Astrocyte (in vitro differentiated cells and primary cell): ENCODE measurements at places on chromosomes 6 and 20. TPM values are rescaled to one million over a fixed set of nuclear protein-coding genes. Genes with fewer than 3 reads are reported as not detected.

GRCh38 chr20:48007351-48007750 lies 222.1 kb upstream of the SULF2 start:
- no peak for DNase-seq

TPD52L1 gene
- total RNA-seq, result 32.4 and 32.8 TPM in 2 replicates

FAM162B gene
- total RNA-seq, result not detected in 2 replicates

DNA sequence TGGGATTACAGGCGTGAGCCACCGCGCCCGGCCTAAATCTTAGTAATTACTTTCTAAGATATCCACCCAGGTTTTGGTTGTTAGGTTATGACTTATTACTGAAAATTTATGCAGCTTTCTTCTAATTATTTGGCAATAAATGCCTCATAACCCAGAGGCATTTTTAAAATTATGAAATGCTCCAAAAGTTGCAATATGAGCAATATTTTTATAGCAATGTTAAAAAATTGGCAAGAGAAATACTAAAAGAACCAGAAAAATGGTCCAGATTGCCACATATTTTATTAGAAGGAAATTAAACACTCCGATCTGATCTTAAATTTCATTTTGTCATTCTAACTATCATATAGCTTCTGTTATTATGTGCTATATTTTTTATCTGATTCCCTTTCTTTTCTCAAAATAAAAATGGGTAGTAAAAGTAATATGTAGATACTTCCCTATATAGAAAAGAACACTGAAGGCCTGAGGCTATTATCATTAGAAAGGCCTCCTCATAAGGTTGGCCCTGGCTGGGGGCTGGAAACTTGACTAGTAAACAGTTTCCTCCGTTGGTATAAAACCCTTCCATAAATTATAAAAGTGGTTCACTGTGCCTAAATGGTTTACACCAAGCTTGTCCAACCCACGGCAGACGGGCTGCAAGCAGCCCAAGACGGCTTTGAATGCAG lies 22.1 kb downstream of the BLOC1S5 start:
- DNase-seq, result no peak

BTN1A1 gene
- not detected in 2 replicates for total RNA-seq

- DNase-seq, result no peak
Measured at GRCh38 chr20:60680554-60680953, 571.5 kb upstream of the CDH4 start.

PPIL6 gene
- 1.6 and 1.7 TPM in 2 replicates for total RNA-seq

DNA sequence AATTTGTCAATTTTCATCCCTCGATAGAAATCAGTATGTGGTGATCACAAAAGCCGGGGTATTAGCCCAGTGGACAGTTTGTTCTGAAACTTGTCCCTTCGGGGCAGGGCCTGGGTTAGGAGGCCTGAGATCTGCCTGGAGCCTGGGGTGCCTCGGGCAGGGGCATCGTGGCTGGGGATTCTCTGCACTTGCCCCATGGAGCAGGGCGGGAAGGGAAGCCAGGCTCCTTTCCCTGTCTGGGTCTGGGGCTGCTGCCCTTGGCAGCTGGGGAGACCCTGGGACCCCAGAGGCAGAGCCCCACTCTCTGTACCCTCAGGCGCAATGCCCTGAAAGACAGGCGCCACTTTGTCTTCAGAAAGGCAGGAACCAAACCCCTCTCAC lies 27.4 kb downstream of the NTSR1 start:
- DNase-seq, result no peak

DNA sequence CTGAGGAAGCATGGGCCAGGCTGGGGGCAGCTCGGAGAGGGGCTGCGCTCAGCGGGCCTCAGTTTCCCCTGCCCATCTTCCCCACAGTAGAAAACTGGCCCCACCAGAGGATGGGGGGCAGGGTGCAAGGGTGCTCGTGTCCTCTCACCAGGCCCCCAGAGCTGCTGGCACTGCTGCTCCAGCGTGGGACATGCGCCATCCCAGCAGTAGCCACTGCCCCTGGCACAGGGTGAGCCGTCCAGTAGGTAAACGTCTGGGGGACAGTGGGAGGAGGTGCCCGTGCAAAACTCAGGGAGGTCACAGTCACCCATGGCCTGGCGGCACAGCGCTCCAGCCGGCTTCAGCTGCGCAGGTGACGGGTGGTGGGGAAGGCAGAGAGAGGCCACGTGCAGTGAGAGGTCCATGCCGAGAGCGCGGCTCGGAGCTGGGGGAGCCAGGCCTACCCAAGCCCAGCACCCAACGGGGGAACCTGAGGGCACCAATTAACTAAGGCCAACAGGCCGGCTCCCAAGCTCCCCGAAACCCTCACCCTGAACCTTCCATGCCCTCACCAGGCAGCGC lies 8.9 kb upstream of the GFRA4 start:
- DNase-seq, result no peak

GRCh38 chr6:95804847-95805541 lies 210.8 kb upstream of the FUT9 start:
- DNase-seq, result no peak

DNA sequence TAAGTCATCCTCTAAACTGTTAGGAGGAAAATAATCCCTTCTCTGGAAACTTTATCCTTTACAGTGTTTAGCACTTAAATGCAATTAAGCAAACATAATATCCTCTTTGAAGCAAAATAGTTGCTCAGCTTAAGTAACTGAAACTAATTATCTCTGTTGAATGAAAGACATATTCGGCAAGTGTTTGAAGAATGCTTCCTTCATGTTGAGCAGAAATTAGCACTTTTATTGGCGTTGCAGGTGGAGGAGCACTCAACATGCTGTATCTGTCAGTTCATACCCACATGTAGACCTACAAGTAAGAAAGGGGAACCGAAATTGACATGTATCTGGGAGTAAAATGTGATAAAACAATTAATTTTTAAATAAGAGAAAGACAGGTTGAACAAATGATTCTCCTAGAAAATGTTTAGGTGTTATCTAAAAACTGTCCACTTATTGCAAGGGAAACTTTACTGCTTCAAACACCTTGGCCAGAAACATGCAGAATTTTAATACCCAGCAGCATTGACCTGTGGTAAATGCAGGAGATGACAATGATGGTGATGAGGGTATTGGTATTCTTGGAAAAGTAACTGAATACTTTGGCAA lies 987.0 kb upstream of the MAP3K7 start:
- DNase-seq, result no peak

DNA sequence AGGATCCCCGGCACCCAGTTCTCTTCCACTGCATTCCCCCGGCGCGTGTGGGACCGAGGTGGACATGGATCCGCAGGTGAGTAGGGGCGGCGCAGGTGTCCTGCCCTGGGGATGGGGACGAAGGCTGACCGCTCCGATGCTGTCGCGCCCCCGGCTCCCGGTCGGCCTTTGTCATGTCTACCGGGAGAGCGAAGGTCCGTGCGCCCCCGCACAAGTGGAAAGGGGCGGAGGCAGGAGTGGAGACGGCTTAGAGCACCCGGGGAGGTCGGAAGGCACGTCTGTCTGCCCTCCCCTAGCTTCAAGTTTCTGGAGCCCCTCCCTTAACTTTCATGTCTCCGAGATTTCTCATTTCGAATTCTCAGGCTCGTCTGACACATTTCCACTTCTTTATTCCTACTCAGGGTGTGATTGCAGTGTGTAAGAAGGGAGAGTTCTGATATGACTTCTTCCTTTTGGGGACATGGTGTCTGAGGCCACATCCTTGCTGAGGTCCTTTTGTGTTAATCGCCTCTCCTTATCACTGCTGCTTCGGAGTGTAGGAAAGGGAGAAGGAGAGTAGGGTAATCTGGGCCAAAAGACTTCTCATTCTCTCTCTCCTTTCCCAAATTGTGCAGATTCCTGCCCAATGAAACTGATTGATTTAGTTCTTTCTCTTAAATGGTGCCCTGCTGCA lies 435 bp downstream of the KIFC1 start:
- peak; percentile 26 for DNase-seq

DNA sequence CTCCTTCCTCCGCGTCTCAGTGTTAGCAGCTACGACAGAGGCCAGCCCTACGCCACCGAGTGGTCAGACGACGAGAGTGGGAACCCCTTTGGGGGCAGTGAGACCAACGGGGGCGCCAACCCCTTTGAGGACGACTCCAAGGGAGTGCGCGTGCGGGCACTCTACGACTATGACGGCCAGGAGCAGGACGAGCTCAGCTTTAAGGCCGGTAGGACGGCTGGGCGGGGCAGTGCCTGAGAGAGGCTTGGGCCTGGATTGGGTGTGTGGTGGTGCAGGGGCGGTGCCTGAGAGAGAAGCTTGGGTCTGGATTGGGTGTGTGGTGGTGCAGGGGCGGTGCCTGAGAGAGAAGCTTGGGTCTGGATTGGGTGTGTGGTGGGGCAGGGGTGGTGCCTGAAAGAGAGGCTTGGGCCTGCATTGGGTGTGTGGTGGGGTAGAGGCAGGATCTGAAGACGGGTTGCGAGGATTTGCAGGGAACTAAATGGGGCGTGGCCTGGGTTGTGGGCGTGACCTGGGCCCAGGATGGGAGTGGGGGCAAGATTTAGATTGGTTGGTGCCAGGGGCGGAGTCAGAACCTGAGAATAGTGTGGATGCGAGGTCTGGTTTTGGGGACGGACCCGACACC lies 24.4 kb downstream of the SPDEF start:
- peak; percentile 77 for DNase-seq

GRCh38 chr6:70186461-70186860 lies 116.4 kb downstream of the COL9A1 start:
- DNase-seq, result no peak

GRCh38 chr6:79985128-79985527 lies 19.3 kb upstream of the TTK start:
- no peak for DNase-seq

DNA sequence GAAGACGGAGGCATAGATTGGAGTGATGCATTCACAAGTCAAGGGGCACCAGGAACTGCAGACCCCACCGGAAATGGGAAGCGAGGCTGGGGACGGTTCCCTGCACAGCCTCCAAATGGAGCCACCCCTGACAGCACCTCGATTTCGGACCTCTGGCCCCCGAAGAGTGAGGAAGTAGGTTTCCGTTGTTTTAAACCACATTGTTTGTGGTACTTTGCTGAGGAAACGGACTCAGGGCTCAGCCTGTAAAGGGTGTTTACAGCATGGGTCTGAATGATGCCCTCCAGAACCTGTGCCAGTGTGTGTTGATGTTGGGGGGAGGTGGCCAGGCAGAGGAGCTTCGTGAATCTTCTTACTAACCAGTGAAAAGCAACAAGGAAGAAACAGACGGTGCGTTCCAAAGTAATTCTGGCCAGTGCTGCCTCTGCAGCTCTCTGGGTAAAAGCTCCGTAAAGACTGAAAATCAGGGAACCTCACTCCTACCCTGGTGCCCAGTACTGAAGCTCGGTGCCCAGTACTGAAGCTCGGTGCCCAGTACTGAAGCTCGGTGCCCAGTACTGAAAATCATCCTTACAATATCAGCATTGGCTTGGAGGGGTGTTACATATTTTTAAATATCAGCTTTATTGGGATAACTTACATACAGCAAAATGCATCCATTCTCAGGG lies 30.1 kb upstream of the CCR6 start:
- DNase-seq, result no peak

AKAP12 gene
- 76.1 and 115 TPM in 2 replicates for total RNA-seq

MEI4 gene
- 0.54 and 0.58 TPM in 2 replicates for total RNA-seq

HSP90AB1 gene
- total RNA-seq, result 859 and 914 TPM in 2 replicates

DNA sequence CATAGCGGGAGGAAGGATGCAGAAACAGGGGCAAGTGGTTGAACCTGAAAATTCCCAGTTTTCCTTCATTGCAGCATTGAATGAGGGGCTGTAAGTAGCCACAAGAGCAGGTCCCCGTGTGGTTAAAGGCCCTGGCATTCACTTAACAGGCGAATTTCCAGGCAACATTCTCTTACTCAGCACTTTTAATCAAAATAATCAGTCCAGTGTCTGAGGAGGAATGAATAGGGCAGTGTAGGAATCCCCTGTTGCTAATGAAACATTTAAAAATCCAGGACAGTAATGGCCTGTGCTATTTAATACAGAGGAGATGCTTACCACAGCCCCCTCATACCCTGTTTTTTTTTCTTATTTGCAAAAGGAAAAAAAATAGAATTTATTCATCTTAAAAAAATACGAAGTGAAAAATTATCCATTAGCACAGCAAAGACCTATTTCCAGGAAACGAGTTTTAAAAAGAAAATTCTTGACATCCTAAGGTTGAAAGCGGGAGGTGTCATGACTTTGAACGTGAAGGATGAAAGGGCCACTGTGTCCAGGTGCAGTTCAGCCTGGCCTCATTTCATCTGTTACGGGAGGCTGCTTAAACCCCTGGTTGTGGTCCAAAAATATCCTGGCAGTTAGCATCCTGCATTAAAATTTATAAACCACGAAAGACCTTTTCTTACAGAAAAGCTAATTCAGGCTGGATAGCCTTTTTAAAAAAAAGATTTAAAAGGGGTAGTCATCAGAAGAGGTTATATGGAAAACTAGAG lies 20.2 kb downstream of the MYLK4 start:
- DNase-seq, result no peak

GRCh38 chr20:37821696-37822095 lies 81.2 kb upstream of the VSTM2L start:
- DNase-seq, result no peak

MAP3K5 gene
- total RNA-seq, result 1.7 TPM in 2 replicates

DNA sequence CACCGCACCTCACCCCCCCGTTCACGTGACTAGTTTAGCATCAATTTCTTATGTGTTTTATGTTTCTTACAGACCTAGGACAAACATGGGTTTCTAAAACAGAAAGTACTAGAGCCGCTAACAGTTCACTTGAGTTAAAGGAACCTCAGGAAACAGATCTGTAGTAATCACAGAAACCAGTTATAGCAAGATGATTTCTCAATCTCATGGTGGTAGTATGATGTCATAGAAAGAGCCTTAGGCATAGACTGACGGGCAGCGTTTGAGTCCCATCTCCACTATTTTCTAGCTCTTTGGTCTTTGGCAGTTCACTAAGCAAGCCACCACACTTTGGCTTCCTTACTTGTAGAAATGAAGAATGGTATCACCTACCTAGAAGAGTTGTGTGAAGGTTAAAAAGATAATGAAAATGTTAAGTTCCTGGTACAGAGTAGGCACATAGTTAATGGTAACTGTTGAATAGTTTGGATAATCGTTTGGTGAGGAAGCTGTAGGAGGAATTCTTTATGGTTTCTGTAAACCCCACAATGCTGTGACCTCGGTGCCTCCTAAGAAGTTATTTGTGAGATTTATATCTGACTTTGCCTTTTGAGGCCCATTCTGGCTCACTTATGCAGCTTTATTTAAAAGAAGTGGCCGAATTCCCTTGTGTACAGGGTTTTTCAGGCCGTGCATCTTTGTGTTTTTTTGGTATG lies 21.3 kb downstream of the CTNNBL1 start:
- DNase-seq, result peak; percentile 56

GRCh38 chr20:44694159-44694558 lies 21.0 kb upstream of the CCN5 start:
- no peak for DNase-seq

- DNase-seq, result no peak
Measured at GRCh38 chr6:32173051-32173727, 2.7 kb downstream of the AGPAT1 start.

DNA sequence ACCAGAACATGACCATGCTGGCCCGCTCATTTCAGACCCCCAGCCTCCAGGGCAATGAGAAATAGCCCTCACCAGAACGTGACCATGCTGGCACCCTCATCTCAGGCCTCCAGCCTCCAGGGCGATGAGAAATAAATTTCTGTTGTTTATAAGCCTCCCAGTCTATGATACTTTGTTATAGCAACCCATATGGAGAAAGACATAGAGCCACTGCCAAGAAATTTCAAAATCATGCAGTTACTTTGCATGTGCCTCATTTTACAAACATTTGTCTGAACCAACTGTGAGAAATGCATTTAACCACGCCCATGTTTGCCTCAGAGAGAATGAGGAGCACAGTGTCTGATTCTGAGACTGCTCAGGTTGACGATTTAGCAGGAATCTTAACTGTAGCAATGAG lies 15.5 kb downstream of the CYP39A1 start:
- DNase-seq, result peak; percentile 4
